Pulmonary artery endothelial cell (primary cell): ENCODE measurements at places on chromosomes 7 and 10.

DNA sequence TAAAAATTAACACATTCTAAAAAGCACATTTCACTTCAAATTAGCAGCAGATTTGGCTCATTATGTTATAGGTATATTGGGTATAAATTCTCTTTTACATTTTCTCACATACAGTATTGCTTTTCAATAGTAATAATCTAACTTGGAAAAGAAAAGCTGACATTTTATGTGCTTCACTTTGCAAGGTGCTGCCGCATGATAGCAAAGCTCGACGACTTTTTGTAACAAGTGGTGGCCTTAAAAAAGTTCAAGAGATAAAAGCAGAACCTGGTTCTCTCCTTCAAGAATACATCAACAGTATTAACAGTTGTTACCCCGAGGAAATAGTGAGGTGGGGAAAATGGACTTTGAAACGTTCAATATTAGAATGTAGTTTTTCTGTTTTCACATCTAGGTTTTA is 65.5 kb downstream of the SPAG6 start:
- DNase-seq = no peak

DNA sequence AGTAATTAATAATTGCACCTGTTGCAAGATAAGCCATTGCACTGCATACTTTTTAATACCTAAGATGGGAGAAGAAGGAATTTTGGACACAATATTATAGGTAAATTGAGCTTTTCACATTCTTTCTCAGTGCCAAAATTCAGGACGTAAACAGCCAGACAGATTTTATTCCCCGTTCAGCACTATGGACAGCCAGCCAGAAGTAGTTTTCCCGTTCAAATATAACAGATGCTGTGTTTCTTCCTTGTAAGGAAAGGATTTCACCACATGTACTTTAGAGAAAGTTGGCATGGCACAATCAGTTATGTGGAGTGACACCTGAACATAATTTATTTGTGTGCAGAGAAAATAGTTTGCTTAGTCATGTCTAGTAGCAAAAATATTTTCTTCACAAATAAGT is 34.8 kb downstream of the SEMA3E start:
- DNase-seq = no peak

- peak; percentile 30 for DNase-seq
Measured at GRCh38 chr10:31808258-31809218, 120.1 kb downstream of the ARHGAP12 start.

- DNase-seq = no peak
Measured at GRCh38 chr10:113613977-113614690, 49.7 kb downstream of the NRAP start.

GRCh38 chr10:129545261-129545660 is 78.2 kb downstream of the MGMT start:
- no peak for DNase-seq

DNA sequence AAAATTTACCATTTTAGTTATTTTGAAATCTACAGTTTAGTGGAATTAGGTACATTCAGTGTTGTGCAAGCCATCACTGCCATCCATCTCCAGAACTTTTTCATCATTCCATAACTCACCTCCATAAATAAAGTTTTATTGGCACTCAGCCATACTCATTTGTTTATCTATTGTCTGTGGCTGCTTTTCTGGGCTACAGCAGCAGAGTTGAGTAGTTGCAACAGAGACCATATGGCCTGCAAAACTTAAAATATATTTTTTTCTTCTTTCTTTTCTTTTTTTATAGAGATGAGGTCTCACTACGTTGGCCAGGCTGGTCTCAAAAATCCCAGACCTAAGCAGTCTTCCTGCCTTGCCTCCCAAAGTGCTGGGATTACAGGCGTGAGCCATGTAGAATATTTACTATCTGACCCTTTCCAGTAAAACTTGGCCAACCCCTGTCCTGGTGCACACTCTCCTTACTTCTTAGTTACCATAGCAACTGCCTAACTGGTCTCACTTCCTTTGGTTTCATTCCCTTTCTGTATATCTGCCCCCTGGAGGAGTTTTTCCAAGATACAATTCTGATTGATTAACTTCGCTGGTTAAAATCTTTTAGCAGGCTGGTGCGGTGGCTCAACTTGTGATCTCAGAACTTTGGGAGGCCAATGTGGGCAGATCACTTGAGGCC is 133.2 kb downstream of the CUX1 start:
- DNase-seq = peak; percentile 22

- no peak for DNase-seq
Measured at GRCh38 chr7:157003756-157004520, 6.5 kb downstream of the MNX1 start.

GRCh38 chr7:36764929-36765328 is 40.6 kb upstream of the AOAH start:
- no peak for DNase-seq

GRCh38 chr10:125531465-125531864 is 151.5 kb downstream of the TEX36 start:
- DNase-seq = no peak

- DNase-seq = peak; percentile 92
Measured at GRCh38 chr10:77392851-77393250, 244.8 kb downstream of the KCNMA1 start.

DNA sequence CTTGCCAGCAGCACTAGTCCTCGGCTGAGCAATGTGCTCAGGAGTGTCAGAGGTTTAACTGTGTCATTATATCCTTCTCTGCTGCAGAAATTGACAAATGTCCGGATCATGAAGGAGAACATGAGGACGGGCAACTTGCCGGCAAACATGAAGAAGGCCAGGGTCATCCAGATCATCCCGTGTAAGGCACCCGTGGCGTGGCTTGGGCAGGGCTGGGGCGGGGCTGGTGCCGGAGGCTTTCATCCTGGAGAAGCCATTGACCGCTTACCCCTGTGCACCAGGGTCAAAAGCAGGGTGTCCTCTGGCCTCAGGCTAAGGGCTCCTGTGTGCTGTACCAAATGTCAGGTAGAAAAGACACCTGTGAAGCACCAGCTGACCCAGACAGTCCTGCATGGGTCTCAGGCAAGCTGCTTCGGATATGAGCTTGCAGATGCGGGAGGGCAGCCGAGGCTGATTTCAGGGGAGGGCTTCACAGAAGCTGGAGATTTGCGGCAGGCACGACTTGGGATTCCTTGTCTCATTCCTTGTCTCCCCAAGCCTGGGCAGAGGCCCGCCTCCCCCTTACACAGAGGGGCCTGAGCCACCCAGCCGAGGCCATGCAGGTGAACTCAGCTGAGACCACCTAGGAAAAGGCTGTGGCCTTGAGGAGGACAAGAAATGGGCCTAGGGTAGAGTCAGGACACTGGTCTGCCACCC is 55.4 kb downstream of the MKI67 start:
- no peak for DNase-seq

GRCh38 chr10:65273115-65273514 is 1652.7 kb upstream of the LRRTM3 start:
- no peak for DNase-seq

GRCh38 chr7:988963-989529 is 6.1 kb downstream of the CYP2W1 start:
- no peak for DNase-seq

- DNase-seq = no peak
Measured at GRCh38 chr7:152911922-152912321, 152.4 kb downstream of the ACTR3B start.
